Stimulated activated CD8-positive, alpha-beta memory T cell treated with anti-CD3 and anti-CD28 coated beads, Interleukin-15, amount 100 ng/mL, for 1 hour (primary cell): ENCODE measurements at places on chromosomes 2 and 18.

GRCh38 chr2:157536815-157537214 is 91.8 kb downstream of the ACVR1C start:
- no peak for DNase-seq

- DNase-seq, result no peak
Observed at GRCh38 chr2:172836347-172836821, 100.7 kb downstream of the RAPGEF4 start.

DNA sequence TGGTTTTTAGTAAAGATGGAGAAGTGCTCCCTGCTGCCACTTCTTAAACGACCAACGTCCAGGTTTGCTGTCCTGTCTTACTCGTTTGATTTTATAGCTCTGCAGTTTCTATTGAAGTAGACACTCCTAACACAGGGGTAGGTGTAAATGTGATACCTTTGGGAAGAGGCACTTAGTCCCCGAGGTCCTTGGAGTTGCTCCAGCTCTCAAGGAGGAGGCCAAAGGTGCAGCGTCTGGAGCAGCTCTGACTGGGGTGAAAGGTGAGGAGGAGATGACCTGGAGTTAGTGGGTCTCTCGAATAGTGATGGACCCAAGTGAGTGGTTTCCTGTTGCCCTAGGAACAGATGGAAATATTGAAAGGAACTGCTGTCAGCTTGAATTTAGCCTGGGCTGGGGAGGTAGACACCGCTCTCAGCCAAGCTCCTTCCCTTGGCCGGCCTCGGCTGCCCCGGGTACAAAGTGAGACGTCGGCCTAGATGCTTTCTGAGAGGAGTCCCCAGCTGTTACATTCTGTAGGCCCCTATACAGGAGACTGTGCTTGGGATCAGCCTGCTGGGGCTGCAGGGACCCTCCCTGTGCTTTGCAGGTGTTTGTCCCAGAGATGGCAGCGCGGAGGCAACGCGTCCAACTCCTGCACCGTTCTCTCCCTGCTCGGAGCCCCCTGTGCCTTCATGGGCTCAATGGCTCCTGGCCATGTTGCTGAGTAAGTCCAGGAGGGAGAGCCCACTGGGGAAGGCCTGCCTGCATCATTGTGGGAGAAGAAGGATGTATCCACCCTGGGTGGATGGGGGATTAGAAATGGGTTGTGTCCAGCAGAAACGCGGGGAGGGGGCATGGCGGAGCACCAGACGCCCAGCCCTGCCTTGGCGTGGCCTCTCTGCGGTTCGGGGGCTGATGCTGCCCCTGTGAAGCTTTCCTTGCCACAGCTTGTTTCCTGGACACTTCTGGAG is 5.4 kb downstream of the KHK start:
- DNase-seq, result no peak

DNA sequence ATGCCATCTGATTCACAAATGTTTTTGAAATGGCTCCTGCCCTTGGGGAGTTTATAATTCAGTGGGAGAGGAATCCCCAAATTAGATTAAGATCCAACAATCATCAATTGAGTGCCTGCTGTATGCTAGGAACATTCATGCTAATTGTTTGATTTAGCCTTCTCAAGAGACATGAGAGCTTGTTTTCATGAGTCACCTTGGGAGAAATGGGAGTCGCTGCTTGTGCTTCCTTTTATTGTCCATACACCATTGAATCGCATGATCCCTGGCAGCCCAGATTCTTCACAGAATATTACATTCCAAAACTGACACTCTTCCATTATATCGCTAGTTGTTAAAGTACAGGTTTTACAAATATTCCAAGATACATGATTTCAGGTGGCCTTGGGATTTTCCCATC is 106.0 kb upstream of the MAP3K20 start:
- no peak for DNase-seq

- no peak for DNase-seq
Observed at GRCh38 chr2:122908159-122908558, 1116.9 kb upstream of the CNTNAP5 start.

GRCh38 chr2:169114056-169114455 is 44.7 kb downstream of the DHRS9 start:
- no peak for DNase-seq

- DNase-seq, result no peak
Observed at GRCh38 chr18:78192054-78192453, 787.6 kb upstream of the SALL3 start.

- DNase-seq, result no peak
Observed at GRCh38 chr18:24959051-24959476, 392.9 kb downstream of the ZNF521 start.

DNA sequence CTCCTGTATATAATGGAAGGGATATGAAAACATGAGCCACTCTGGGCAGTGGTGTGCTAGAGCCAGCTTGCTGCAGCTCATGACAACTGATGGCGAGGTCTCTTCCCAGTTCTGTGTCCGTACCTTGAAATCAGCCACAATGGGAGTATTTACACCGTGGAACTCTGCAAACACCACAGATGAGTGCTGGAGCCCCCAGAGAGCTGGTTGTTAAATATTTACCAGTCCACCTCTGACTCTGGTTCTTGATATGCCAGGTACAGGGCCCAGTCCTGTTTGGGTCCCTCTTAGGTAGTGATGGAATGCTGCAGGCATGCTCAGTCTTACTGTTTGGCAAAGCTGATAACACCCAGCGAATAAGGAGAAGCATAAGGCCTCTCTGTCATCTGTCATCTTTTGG is 116.1 kb upstream of the GLI2 start:
- no peak for DNase-seq

DNA sequence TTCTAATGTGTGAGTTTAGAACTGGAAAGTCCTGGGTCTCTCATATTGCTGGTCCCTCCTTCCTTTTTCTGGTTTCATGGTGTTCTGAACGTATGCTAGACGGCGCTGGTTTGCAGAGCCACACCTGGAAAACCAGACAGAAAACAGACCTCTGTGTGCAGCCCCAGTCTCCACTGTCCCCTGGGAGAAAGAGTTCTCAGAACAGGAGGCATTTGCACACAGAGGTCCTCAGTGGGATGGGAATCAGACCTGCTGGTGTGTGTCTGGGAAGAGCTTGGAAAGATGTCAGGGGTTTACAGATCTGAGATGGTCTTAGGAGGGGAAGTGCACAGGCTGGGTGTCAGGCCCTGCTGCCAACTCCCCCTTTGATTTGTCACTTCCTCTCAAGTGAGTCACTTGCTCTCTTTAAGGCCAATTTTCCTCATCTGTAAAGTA is 14.9 kb upstream of the MBP start:
- no peak for DNase-seq

- DNase-seq, result no peak
Observed at GRCh38 chr2:37415128-37415820, 70.8 kb downstream of the QPCT start.

DNA sequence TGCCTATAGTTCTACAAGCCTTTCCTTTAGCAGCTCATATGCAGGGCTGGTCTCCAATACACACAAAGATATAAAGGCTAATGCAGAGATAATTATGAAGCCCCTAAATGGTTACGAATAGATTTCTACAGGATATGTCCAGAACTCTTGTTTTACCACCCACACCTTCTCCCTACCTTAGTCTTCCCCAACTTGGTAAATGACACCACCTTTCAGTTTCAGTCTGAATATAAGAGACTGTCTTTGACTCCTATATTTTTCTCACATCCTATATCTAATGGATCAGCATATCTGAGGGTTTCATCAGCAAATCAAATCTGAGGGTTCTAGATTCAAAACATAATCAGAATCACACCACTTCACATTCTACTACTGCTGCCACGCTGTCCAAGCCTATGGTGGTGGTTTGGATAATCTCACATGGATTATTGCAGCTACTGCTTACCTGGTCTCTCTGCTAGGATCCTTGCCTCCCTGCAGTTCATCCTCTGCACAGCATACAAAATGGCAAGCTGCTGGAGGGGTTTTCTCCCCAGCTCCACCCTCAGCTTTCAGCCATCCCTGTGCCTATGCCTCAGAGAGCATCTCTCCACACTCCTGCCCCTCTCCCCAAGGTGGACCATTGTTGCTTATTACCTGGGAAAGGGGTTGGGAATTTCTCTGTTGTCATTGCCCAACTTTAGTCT is 178.0 kb upstream of the SPOPL start:
- no peak for DNase-seq

DNA sequence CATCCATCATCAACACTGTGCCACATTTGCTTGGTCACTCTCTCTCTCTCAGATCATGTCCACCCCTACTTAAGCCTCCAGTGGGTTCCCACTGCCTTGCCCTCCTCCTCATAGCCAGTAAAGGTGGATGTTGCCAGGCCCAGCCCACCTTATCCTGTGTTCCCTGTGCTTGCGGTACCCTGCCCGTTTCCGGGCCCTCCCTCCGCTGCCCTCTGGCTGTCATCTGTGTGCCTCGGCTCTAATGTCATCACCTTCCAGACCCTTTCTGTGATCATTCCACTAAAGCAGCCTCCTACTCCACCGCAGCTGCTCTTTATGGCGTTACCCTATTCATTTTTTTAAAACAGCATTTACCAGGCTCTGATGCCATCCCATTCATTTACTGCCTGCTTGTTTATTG is 305.7 kb upstream of the SKOR2 start:
- DNase-seq, result no peak

DNA sequence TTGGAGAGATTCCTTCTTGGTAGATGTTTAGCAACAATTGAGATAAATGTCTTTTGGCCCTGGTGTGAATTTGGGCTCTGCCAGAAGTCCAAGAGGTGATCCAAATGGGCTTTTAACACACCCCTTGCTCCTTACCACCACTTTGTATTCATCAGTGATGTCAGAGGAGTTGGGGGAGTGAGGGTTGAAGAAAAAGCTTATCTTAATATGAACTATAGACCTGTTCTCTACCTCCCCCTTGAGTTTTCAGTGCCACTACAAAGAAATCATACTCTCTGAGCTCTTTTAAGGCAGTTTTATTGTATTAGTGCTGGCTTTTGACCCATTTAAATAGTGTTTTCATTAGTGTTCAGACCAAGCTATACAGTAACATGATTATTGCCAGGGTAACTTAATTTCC is 229.1 kb downstream of the PHLPP1 start:
- DNase-seq, result no peak

DNA sequence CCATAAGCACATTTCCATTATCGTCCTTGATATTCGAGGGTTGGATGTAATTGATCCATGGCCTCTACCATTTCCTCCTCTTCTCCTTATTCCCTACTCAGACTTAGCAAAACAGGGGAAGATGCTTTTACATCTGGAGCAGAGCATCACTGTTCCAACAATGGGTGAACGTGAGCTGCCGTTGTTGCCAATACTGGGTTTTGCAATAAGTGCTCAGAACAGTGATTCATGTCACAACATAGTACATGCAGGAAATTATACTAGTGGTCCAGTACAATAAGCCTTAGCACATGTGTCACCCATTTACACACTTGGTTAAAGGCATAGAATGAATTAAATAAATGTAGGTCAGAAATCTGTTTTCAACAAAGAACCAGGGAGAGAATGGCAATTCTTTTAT is 112.4 kb downstream of the DCC start:
- DNase-seq, result no peak

DNA sequence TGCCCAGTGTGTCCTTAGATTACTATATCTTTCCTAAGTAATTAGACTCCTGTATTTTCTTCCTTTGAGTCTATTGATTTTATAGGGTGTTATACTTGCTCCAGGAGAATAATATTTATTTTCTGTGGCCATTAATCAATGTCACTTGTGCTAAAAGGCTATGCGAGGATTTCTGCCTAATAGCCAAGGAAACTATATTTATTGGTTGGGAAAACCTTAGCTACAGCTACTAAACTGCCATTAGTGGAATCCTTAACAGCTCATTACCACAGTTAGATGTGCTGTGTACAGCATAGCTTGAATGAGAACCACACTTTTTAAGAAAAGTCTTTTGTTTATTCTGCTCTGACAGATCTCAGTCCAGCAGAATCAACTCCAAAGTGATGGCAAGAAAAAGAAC is 537.3 kb downstream of the ERBB4 start:
- no peak for DNase-seq

- no peak for DNase-seq
Observed at GRCh38 chr2:202442882-202443281, 66.8 kb downstream of the BMPR2 start.
